Panc1 (cell line): ENCODE measurements at places on chromosomes 2 and 18. TPM values are rescaled to one million over a fixed set of nuclear protein-coding genes. Genes with fewer than 3 reads are reported as not detected.

DNA sequence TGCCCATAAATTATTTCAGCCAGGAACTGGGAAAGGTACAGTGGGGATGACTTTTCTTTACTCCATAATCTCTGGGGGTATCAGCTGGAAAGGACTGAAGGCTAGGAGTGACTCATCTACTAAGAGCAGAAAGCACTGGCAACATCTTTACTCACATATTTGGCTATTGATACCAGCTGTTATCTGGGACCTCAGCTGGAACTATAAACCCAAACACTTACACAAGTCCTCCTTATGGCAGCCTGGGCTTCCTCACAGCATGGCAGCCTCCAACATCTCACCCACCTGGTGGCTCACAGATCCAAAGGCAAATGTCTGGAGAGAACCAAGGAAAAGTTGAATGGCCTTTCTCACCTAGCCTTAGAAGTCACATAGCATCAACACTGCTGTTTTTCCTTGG is 379.0 kb upstream of the RND3 start:
- H3K36me3 ChIP-seq, result no peaks in the 10 kb centered on the region
- H3K4me1 ChIP-seq, result no peaks in the 10 kb centered on the region
- no peak for DNase-seq
- H3K27me3 ChIP-seq, result no peaks in the 10 kb centered on the region
- H3K4me3 ChIP-seq, result no peak overlapping the region

- no peaks in the 10 kb centered on the region for H3K36me3 ChIP-seq
- H3K4me3 ChIP-seq, result peak within 1 kb of the TSS; percentile 74
- DNase-seq, result no peak
- H3K4me1 ChIP-seq, result no peaks in the 10 kb centered on the region
Measured at GRCh38 chr18:54828281-54828881, at the start of gene RAB27B. TSS of gene RAB27B (plus strand) at chr18:54828477. CDS start at chr18:54877586, 49,109 bp downstream.

GRCh38 chr2:112166806-112167499 is 28.8 kb downstream of the FBLN7 start:
- no peak for DNase-seq
- H3K27ac ChIP-seq, result no peak overlapping the region
- H3K4me1 ChIP-seq, result no peaks in the 10 kb centered on the region

The RAB12 gene
- 35.7 TPM for total RNA-seq

The KCNIP3 gene
- 17.5 TPM for total RNA-seq

The TUBA3E gene
- total RNA-seq, result not detected
